ENCODE measurements at places on chromosomes 6 and 20.

DNA sequence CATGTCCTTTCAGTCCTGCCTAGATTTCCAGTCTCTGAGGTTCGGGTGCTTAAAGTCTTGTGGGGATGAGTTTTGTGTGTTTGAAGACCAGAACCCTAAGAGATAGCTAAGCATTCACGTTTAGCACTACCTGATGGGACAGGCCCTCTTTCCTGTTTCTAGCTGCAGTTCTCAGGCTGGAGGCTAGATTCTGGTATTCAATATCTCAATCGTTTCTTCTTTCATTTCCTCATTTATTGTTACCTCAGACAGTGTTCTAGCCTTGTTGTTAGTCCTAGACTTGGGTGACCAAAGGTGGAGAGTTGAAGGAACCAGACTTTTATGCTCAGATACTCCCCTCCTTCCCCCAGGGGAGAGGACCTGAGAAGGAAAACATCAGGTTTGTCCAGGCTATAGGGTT lies 16.8 kb downstream of the CEP250 start:
- DNase-seq = no peak

- no peak for DNase-seq
These were observed 63.4 kb downstream of the PLG start for GRCh38 chr6:160765412-160765811.

- DNase-seq = no peak
These were observed 358.3 kb upstream of the SULF2 start for GRCh38 chr20:48143435-48144081.

- peak; percentile 87 for DNase-seq
These were observed 20.9 kb upstream of the PLCG1 start for GRCh38 chr20:41116282-41116956.

DNA sequence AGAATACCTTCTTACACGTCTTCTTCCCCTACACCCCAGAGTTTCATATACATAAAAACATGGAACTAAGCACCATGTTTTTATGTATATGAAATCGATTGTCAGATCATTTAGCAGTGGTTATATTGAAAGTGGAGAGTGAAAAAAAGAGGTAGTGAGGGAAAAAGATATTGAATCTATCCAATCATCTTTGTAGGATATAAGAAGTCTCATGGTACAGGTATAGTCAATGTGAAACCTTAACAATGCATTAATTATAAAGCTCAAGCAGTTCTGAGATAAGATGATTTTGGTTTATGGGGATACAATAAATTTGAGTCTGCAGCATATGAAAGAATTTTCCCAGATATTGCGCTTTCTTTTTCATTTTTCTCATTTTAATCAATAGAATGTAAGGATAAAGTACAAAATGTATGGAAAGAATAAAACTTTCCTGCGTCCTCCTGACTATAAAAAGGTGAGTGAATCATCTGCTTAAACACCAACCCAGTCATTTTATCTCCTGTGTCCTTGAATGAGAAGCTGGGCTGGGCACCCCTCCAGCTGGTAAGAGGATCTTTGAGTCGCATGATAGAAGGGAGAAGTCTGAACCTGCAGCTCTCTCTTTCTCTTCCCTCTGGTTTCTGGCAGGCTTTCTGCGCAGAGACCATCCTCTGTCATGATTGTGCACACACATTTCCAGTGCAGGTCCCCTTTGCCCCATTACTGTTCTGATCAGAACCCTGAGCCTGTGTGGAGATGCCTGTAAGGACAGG lies 28.1 kb upstream of the AKIRIN2 start:
- DNase-seq = peak; percentile 53

DNA sequence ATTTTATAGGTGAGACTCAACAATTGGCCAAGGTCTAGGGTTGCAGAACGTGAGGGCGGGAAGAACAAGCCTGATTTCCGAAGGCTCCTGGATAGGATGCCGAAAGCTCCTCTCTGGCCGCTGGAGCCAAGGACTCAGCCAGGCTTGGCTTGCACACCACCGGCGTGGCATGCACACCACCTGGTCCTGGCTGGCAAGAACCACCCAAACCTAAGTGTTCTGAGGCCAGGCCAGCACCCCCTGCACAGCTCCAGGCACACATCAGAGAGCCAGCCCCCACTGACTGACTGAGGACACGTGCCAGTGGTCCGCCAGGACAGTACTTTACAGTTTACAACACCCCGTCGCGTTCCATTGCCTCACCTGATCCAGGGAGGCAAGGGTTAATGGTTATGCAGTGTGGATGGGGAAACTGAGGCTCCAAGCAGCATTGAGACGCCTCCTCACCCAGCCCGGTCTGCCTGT lies 414 bp downstream of the TGM2 start:
- DNase-seq = no peak

DNA sequence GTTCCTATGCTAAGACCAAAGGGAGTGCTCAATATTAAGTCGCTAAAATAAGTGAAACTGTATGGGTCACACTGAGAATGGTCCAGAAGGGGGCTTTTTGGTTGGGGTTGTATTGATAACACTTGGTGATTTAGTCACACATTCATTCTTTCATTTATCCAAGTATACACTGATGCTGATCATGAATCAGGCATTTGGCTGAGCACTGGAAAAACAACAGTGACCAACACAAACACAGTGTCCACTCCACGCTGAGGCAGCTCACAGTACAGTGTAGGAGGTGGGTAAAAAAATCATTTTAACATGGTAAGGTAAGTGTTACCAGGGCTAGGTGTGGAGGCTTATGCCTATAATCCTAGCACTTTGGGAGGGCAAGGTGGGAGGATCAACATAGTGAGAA lies 9.2 kb upstream of the FAM83C start:
- no peak for DNase-seq

- DNase-seq = peak; percentile 14
These were observed 7.4 kb upstream of the KLHL32 start for GRCh38 chr6:96917098-96917497.

- DNase-seq = no peak
These were observed 20.7 kb downstream of the NOX3 start for GRCh38 chr6:155434829-155435423.

- no peak for DNase-seq
These were observed 51.9 kb upstream of the SYNDIG1 start for GRCh38 chr20:24417485-24417884.

- no peak for DNase-seq
These were observed 13.1 kb upstream of the CST7 start for GRCh38 chr20:24935766-24936525.

GRCh38 chr20:9581509-9581908 lies 67.1 kb downstream of the LAMP5 start:
- no peak for DNase-seq

- no peak for DNase-seq
These were observed 34.2 kb downstream of the PTPRA start for GRCh38 chr20:2907519-2907918.

- DNase-seq = no peak
These were observed 12.9 kb upstream of the NTSR1 start for GRCh38 chr20:62695448-62696414.

- DNase-seq = no peak
These were observed 828.4 kb downstream of the HACE1 start for GRCh38 chr6:104031346-104031745.

GRCh38 chr6:43020847-43021246 lies 576 bp upstream of the RRP36 start:
- no peak for DNase-seq

- DNase-seq = no peak
These were observed 107.8 kb downstream of the DHX35 start for GRCh38 chr20:39069976-39070375.

DNA sequence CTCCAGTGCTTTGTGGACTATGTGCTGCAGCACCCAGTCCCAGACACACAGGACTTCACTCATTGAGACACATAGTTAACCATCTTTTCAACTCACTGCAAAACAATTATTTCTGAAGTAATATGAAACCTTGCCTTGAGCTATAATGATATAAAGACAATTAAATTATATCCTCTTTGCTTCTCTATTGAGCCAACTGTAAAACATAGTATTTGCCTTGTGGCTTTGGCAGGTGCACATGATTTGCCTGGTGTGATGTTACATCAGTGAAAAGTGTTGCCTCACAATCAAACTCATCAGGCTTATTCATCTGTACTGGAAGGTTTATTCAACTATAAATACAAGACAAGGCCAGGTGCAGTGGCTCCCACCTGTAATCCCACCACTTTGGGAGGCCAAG lies 80.6 kb downstream of the NCOA7 start:
- no peak for DNase-seq

DNA sequence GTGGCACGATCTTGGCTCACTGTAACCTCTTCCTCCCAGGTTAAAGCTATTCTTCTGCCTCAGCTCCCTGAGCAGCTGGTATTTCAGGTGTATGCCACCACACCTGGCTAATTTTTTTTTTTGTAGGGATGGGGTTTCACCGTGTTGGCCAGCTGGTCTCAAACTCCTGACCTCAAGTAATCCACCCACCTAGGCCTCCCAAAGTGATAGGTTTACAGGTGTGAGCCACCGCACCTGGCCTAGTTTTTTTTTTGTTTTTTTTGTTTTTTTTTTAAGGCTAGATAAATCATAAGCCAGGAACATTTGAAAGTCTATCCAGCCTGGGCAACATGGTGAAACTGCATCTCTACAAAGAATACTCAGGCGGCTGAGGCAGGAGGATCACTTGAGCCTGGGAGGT lies 10.9 kb downstream of the RRP36 start:
- no peak for DNase-seq

GRCh38 chr6:120378582-120379220 lies 955.6 kb downstream of the TBC1D32 start:
- DNase-seq = peak; percentile 61

DNA sequence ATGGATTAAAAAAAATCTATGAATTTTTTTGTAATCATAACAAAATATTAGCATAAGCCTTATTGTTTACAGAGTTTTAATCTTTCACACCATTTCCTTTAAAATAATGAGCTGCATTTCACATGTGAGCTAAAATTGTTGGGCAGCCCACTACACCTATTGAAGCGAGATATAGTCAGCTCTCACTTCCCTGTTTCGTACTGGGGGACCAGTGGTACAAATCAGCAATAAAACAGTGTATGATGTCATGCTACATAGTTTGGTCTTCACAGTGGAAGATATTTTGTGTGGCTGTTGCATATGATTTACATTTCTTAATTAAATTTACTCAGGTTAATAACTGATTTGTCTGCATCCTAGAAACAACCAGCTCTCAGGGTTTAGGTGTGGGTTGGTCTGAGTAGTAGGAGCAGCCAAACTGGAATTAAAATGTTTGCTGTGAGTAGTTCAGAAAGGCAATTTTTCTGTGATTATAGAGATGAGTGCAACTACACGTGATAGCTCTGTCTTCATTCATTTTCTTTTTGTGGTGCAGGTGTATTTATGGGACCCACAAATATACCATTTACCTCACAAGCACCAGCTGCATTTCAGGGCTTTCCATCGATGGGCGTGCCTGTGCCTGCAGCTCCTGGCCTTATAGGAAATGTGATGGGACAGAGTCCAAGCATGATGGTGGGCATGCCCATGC lies 99.3 kb downstream of the B3GAT2 start:
- no peak for DNase-seq

- no peak for DNase-seq
These were observed 112.2 kb upstream of the HEY2 start for GRCh38 chr6:125637207-125637606.

DNA sequence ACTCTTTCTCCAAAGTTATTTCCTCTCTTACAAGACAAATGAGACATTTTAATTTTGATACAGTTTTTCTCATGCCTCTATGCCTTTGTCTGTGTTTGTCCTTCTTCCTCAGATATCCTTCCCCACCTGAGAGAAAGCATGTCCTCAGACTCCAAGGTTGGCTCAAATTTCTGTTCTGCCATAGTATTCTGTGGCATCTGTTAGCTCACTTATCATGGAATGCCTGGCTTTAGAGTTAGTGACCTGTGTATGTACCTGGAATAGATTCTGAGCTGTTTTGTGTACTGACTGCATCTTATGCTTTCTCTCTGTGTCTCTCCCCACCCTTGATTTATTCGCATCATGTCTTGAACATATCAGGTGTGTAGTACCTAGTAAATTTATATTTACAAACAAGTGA lies 90.0 kb downstream of the CENPW start:
- no peak for DNase-seq

DNA sequence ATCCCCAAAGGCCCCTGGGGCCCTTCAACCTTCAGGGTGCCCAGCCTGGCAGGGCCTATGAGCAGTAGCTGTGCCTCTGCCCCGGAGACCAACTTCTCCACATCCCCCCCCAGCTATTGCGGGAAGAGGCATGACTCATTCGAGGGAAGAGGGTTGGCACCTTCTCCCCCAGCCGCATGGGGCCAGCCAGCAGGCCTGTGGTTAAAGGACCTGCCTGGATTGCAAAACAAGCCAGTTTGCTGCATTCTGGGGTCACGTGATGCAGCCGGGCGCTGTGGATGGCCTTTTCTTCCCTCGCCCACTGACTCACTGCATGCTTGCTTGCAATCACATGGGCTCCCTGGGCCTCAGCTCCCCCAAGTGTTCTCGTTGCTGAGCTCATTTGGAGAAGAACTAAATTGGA lies 182.5 kb downstream of the MAFB start:
- peak; percentile 29 for DNase-seq

- DNase-seq = no peak
These were observed 54.7 kb downstream of the MRPL14 start for GRCh38 chr6:44072452-44072958.

- no peak for DNase-seq
These were observed 59.5 kb upstream of the BMP2 start for GRCh38 chr20:6708010-6708409.

GRCh38 chr6:37938909-37939308 lies 119.4 kb downstream of the ZFAND3 start:
- DNase-seq = no peak

DNA sequence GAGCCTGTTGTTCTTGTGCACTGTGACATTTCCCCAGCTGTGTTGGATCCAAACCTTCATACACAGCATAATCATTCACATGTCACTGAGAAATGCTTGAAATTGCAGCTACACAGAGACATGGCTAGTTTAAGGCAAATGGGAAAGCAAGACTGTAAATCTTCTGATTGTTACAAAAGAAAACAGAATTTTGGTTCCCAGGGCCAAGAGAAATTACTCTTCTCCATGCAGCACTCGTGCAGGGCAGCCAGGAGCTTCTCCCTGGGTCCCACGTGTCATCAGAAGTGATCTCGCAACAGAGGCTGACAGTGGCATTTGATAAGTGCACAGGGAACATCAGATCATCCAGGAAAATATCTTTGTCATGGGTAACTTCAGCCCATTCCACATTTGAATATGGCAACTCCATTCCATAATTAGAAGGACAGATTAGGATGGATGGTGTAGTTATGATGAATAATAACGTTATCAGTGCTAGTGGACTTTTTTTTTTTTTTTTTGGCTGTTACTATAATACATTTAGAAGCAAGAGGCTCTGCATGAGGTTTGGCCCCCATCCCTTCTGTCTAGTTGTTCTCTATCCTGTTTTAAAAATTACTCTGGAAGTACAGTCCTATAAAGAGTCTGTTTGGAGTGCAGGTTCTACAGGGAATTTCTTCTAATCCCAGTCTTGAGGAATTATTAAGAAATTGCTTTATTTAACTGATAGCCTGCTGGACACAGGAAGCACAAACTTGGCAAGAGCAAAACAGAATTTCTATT lies 571.0 kb upstream of the NOX3 start:
- no peak for DNase-seq

GRCh38 chr6:45012687-45013086 lies 315.4 kb upstream of the RUNX2 start:
- no peak for DNase-seq

All from hematopoietic multipotent progenitor cell treated with erythropoietin and hydrocortisone succinate and interleukin-3 and kit ligand, for 8 days (in vitro differentiated cells).